ENCODE measurements at places on chromosomes 12 and 14.
A peak's percentile ranks its signal among the peaks of the same experiment; 100 is the strongest.

DNA sequence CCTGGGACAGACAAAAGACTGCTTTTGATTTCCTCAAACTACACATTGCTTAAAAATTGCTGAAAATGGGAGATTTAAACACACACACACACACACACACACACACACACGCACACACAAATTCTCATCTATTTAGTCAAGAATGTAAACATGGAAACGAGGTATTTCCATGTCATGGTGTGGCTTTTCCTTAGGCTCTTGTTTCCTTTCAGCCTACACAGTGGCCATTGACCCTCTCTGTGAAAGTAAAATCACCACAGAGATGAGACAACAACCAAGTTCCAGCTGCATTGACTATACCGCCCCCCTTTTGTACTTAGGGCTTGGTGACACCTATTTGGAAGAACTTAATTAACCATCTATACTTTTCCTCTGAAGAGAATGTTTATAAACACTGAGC, 41.9 kb downstream of the TTC8 start:
- DNase-seq, result no peak

GRCh38 chr14:75053396-75054291, 2.4 kb upstream of the MLH3 start:
- no peak for DNase-seq

DNA sequence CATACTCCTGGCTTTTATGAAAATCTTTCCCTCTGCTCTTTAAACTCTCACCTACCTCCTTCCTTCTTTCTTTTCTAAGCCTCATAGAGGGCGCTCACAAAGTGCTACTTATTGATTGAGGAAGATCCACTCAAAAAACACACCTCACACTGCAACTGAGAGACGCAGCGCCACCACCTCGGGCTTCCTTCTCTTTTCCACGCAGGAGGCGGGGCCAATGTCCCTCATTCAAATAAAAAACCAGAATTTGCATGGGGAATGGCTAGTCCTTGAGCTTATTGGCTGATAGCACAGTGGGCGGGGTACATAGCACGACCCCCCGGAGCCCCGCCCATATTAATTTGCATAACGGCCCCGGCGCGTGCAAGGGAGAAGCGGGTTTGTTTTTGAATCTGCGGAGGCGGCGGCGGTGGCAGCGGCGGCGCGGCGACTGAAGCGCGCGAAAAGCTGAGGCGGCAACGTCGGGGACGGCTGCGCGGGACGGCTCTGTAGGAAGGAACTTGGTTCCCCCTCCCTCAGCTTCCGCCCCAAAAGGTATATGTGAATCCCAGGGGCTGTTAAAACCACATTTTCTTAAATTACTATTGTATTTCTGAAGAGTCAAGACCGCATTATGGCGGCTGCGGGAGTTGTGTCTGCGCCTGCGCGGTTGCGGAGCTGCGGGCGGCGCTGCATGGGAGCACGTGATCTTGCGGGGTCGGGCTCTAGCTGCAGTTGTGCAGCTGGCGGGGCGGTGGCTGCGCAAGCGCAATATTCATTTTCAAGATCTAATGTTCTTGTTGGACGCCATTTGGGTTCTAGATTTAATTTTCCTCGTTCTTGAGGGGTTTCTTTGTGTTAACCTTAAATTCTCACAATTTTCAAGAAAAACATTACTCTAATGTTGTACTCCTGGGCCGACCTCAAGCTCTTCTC, at the start of gene ATF7IP:
Gene ATF7IP, plus strand, starts transcription at position 389 of the 915 bp plus-strand sequence. CDS start 58,234 bp downstream, outside the sequence.
- peak; percentile 75 for DNase-seq

- no peak for DNase-seq
These were observed 2.8 kb downstream of the ADAM21 start for GRCh38 chr14:70454731-70455130.

GRCh38 chr12:1738446-1738845, 47.6 kb downstream of the ADIPOR2 start:
- DNase-seq, result no peak

- no peak for DNase-seq
These were observed 5.9 kb upstream of the FOXN3 start for GRCh38 chr14:89422952-89423345.

GRCh38 chr12:51890133-51890464, 2.2 kb downstream of the ANKRD33 start:
- no peak for DNase-seq

- no peak for DNase-seq
These were observed 62.2 kb downstream of the GNG2 start for GRCh38 chr14:51922624-51923023.

- DNase-seq, result no peak
These were observed 22.2 kb downstream of the MANSC1 start for GRCh38 chr12:12327802-12328201.

- no peak for DNase-seq
These were observed 100.3 kb upstream of the NCOR2 start for GRCh38 chr12:124667506-124668326.

DNA sequence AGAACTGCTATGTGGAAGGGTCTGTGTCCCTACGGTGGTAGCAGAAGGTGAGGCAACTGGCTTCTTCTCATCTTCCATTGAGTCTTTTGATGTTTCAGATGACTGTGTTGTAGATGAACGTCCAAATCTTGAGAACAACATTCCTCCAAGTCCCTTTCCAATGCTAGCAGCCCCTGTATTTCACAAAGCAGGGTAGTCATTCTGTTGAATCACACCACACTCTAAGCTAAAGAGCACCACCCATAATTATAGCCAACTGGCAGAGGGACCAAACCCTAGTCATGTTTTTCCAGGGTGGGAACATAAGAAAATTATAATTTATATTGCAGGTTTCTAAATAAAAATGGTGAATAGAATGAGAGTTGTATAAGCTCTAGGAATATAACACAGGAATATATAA, 98.7 kb downstream of the DDHD1 start:
- no peak for DNase-seq

DNA sequence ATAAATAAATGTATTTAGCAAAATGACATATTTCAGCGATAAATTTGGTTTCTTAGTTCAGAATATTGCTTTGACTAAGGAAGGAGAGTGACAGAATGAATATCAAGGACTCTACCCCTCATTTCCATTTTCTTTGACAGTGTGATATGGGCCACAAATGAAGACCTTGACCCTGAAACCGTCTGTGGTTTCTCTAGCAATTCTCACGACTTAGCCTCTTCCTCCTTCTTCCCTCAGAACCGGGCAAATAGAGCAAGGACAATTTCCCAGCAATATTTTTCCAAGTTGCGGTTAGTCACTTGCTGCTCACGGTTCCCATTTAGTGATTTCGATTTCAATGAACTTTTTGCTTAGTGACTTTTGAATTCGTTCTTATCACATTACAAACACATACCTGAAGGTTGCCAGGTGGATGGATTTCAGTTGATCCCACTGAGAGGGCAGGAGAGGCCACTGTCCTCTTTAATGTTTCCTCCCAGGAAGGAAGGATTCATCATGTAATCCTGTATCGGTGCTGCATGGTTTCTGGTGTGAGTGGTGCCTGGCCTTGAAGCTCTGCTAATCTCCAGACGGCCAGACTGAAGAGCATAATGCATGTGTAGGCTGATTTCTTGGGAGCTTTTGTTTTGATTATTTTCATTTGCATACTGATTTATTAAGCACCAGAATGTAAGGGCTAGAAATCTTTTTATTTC, 77.6 kb downstream of the CHST11 start:
- DNase-seq, result no peak

GRCh38 chr12:12696562-12697383, 790 bp upstream of the GPR19 start:
- no peak for DNase-seq

- no peak for DNase-seq
These were observed 3.1 kb downstream of the ADCY4 start for GRCh38 chr14:24331731-24332267.

GRCh38 chr14:88748288-88748687, 44.5 kb downstream of the EML5 start:
- no peak for DNase-seq

GRCh38 chr12:55057481-55057880, 37.7 kb downstream of the NEUROD4 start:
- DNase-seq, result no peak

DNA sequence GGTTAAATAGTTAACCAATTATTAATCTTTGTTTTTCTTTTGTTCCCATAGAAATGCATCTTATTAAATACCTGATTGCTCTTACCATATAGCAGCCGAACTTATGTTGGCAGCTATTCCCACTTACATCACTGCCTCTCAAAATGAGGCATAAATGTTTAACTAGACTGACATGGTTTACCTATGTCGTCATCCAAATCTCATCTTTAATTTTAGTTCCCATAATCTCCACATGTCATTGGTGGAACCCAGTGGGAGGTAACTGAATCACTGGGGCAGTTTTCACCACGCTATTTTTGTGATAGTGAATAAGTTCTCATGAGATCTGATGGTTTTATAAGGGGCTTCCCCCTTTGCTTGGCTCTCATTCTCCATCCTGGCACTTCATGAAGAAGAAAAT, 499.2 kb upstream of the ATP2B1 start:
- DNase-seq, result no peak

- no peak for DNase-seq
These were observed 9.2 kb downstream of the PHB2 start for GRCh38 chr12:6961278-6961694.

GRCh38 chr14:30991408-30991807, 34.0 kb upstream of the AP4S1 start:
- no peak for DNase-seq

GRCh38 chr14:69241577-69241976, 18.4 kb upstream of the GALNT16 start:
- no peak for DNase-seq

GRCh38 chr14:93655078-93655750, 133.1 kb downstream of the PRIMA1 start:
- DNase-seq, result peak; percentile 27

DNA sequence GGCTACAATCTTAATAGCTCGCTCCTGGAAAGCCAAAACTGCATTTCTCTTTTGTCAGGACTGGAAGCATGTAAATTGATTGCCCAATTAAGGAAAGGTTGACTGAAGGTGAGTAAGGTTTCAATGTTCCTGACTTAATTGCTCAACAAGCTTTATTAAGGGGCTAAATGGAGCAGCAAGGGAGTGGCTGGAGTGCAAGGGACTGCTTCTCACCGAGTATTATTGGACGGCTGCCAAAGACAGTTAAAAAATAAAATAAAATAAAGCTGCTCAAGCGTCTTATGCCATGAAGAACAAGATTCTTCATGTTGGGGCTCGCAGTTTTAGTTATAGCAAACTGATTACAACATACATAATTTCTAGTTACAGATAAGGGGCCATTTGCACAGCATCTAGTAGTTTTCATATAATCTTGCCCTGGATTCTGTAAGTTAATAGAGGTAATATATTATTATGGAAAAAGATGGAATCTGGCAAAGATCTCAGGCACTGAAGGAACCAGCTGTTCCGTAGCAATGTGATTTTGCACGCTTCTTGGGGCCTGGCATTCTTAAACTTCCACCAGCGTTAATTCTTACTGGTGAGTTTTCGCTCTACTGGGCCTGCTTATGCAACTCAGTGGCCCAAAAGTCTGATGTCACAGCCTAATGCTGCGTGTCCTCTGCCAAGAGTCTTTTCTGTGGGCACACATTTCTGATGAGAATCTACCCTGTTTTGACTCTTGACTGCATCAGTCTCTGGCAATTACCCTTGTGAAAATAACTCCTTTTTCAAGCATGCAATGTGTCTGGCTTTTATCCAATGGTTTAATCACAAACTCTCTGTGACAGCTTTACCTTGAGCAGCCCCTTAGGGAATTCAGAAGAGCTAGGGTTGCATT, 108.5 kb downstream of the SLC38A1 start:
- DNase-seq, result no peak

- DNase-seq, result no peak
These were observed 93.0 kb downstream of the ACTN1 start for GRCh38 chr14:68886109-68886434.

DNA sequence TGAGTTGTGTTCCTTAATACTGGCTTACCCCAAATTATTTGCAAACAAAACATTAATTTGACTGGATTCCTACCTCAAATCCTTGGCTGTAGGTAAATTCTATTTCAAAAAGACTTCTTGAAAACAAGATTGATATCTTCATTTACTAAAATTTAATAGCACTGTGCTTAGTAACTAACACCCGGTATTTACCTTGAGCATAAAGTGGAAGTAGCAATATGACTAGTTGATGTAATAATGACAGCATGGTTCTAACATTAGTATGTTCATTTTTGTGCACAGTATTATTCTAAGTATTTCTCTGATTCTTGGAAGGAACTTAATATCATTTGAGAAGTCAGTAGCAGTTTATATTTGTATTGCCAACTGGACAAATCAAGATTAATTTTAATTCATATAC, 96.8 kb downstream of the PPHLN1 start:
- no peak for DNase-seq

DNA sequence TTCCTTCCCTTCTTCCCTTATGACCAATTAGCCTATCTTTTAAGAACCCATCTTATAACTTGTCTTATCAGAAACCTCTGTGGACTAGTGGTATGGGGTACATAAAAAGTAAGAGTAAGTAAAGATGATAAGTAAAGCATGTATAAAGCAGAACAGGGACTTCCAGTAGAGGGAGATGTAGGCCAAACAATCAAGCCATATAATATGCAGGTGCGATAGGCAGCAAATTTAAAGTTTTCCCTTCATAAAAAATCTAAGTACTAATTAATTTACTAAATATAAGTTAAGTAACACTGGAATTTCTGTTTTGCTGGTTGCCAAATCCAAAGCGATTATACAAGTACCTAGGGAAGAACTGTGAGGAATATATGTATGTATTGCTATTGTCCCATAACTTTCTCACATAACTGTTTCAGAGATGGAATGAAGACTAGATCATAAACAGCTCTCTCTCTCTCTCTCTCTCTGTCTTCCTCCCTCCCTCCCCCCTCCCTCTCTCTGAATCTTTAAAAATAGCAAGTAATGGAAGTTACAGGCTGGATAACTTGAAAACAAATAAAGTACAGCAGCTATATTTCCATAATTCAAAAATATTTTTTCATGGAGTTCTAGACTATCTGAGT, 25.7 kb downstream of the METTL25 start:
- no peak for DNase-seq

DNA sequence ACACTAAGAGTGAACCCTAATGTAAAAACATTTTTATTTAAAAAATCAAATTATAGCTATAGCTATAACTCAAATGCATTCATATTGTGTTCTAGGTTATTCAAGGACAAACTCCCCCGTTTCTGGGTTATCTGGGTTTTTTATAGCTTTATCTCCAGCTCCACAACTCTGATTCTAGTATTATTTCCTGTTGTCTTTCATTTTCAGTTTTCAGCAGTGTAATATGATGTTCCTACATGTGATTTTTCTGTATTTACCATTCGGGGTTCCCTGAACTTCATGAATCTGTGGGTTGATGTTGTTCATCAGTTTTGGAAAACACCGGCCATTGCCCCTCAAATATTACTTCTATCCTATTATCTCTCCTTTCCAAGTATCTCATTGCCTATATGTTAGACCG, 221.9 kb upstream of the FOXN3 start:
- no peak for DNase-seq

- DNase-seq, result no peak
These were observed 7.9 kb upstream of the OAS3 start for GRCh38 chr12:112930350-112930749.

GRCh38 chr12:115872212-115872611, 405.3 kb downstream of the MED13L start:
- no peak for DNase-seq

GRCh38 chr12:31368666-31369361, 42.9 kb upstream of the SINHCAF start:
- no peak for DNase-seq

GRCh38 chr14:50447461-50447860, 50.8 kb upstream of the CDKL1 start:
- no peak for DNase-seq

- DNase-seq, result no peak
These were observed 60.6 kb upstream of the NOS1 start for GRCh38 chr12:117421987-117422386.
